ENCODE measurements at places on chromosomes 1 and 21.

DNA sequence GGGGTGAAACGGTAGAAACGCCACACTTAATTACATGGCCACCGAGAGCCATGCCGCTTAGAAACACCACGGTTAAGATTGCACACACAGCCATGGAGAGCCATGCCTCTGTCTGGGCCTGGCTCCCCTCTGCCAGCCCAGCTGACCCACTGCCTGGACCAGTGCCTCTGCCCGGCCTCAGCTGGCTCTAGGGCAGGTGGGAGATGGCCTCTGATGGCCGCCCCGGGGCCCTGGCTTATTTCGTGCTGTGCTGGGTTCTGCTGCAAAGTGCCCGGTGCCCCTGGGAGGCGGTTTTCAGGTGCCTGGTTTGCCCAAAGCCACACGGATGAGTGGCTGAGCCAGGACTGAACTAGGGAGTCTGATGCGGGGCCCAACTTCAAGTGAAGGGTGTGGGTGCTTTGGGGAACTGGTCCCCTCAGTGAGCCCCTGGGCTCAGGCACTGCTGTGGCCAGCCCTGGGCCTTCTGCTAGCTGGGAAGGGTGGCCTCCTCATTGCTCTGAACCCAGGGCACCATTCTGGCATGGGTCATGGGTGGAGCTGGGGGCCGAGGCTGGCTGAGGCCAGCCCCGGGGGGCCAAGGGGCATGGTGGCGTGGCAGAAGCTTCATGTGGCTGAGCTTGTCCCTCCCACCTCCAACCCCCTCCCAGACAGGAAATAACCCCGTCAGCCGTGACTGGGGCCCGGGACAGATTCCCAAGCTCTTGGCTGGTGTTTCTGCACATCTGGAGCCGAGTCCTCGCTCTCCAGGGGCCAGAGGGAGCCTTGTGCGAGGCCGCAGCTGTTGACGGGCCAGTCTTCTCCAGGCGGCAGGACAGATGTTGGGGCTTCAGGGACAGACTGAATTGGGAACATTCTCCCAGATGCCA is 1.9 kb upstream of the GPR153 start:
- DNase-seq, result no peak

DNA sequence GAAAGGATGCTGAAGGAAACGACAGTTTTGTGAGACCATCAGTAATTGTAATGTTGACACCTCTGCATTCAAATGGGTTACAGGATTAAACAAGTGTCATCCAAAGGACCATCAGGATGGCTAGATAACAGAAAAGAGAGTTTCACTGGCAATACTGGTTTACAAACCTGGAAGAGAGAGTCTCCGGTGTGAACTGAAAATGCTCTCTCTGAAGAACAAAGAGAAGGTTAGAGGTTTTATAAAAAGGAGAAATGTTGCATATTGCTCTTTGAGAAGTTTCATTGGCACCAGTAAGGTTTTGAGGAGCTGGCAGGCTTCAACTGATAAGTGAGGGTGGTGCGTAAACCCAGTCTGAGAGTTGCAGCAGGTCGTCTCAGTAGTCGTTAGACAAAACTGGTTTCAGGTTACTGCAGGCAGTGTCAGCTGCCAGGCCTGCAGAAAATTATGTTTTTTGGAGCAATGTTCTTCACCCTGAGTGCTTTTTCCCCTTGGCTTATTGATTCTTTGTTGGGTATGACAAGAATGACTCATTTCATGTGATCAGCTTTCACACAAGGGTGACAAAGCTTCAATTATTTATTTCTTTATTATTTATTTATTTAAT is 42.2 kb downstream of the KCNK1 start:
- no peak for DNase-seq

DNA sequence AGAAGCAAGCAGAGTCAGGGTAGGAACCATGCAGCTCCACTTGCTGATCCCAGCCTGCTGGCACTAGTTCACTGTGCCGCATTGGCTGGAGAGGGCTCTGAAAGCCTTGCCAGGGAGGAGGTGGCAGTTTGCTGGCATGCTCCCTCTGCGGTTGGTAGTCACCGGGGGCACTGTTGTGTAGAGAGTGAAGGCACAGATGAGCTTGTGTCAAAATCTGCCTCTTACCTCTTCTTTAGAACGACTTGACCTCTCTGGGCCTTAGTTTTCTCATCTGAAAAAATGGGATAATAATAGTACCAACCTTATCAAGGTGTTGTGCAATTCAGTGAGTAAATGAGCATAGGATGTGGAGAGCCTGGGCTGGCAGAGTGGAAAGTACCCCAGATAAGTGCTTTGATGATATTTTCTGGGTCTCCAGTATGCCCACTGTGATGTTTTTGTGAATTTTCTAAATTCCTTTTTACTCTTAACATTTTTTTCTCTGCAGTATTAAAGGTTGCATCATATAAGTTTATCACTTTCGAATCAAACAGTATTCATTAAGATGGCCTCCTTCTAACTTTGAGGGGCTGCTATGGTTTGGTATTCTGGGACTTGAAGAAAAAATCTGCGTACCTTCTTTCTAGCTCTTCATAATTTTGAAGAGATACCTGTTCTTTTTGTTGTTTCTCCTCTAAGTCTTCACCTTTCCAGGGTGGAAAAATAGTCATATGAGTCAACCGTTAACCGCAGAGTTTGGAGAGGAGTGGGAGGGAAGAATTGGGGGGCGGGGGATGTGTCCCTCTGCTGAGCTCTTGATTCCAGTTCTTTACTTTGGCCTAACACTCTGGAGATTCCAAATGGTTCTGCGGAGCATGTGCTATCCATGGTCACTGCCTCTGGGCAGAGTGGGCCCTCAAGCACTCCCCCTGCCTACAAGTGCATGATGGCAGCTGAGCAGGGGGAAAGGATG is 26.8 kb downstream of the SZRD1 start:
- no peak for DNase-seq

DNA sequence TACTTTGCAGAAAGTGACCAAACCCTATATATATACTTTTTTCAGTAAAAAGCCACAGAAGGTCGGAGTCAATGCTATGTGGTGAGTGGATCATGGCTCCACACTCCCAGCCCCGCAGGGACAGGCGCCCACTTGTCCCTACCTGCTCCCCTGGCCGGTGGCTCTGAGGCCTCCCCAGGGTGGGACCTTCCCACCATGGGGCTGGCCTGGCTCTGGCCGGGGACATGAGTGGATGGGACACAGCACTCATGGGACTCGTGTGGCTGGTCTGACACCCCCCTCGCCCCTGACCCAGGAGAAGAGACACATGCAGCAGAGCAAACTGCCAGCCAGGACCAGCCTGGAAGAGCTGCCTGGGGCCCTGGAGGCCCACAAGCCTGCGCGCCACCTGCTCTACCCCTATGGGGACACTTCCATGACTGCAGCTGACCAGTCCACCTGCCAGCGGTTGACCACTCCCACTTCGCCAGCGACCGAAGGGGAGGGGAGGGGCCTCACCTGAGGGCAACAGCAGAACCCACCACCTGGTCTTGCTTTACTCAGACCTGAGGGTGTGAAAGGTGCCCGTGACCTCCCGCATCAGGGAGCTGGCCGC is 2.2 kb downstream of the SPATC1L start:
- DNase-seq, result peak; percentile 52

GRCh38 chr21:20151741-20152140 is 846.5 kb upstream of the NCAM2 start:
- DNase-seq, result no peak

GRCh38 chr1:157948312-157949073 is 45.0 kb upstream of the KIRREL1 start:
- DNase-seq, result peak; percentile 81

- DNase-seq, result no peak
Measured at GRCh38 chr1:147077523-147077922, 94.7 kb downstream of the PRKAB2 start.

DNA sequence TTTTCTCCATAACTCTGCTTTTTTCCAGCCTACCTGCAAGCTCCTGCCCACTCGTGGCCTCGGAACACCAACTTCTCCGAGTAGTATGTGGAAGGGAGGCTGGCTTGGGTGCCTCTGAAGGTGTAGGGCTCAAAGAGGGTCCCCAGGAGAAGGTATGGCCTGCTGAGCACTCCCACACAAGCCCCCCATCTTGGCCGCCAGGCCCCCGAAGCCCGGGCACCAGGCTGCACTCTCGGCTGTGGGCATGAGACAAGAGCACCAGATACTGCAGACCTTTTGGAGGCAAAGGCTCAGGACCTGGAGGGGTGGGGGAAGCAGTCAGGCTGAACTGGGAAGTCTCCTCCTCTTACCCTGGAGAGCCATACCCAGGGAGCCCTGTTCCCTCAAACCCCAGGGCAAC is 1.7 kb downstream of the ZNF692 start:
- DNase-seq, result no peak
